ENCODE measurements at places on chromosomes 12 and 14. TPM values are rescaled to one million over a fixed set of nuclear protein-coding genes. Genes with fewer than 3 reads are reported as not detected.

DNA sequence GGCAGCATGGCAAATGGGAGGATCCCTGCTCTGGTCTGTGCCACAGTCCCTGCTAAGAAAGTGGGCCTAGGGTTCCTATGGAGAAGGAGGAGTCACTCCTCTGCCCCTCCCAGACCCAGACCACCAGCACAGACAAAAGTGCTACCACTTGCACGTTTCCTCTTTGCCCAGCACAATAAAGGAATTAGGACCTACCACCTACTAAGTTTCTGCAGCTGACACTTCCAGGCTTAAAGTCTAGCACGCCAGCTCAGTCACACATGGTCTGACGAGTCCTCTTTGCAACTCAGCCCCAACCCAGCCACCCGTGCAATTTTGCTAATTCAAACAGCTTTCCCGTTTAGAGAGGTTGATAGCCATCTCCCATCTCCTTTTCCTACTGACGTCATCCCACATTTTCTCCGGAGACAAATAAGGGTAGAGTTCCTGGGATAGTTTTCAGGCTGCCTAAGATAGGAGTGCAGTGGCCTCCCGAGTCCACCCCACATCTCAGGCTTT lies 66.2 kb upstream of the PTGR2 start:
- peak overlapping the region; percentile 95 for H3K27ac ChIP-seq
- H3K4me1 ChIP-seq = peaks cover 61% of the 10 kb centered on the region
- H3K27me3 ChIP-seq = no peaks in the 10 kb centered on the region
- peak overlapping the region; percentile 73 for H3K4me3 ChIP-seq
- peak; percentile 65 for DNase-seq

DNA sequence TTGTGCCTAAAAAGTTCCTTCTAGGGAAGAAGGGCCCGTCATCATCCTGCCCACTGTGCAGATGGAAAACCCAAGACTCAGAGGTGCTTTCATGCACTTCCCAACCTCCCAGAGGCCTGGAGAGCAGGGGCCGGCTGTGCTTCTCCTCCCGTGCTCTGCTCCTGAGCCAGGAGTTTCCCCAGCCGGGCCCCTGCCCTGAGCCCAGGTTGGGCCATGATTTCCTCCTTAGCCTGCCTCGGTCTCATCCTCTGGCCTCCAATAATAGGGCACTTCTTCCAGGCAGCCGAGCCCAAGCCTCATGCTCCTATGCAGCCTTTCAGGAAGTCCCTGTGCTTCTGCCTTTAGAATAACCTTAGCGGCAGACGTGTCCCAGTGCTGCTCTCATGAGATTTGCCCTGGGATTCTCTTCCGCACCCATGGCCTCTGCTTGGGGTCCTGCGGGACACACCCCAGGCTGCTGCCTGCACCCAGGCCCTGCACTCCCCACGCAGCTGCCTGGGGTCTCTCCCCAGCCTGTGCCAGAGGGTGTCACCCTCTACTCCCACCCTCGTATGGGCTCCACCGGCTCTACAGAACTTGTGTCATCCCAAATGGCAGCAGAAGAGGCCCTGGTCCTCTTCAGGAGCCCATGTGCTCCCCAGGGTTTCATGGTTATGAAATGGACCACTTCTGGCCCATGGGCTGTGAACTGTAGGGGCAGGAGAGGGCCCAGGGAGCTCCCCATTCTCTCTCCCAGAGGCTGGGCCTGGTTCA lies 359.3 kb downstream of the ADGRD1 start:
- no peak overlapping the region for H3K4me3 ChIP-seq
- no peaks in the 10 kb centered on the region for H3K27me3 ChIP-seq
- DNase-seq = no peak
- H3K36me3 ChIP-seq = no peaks in the 10 kb centered on the region

GRCh38 chr12:23084236-23084995 lies 459.4 kb downstream of the ETNK1 start:
- H3K27me3 ChIP-seq = no peaks in the 10 kb centered on the region
- H3K36me3 ChIP-seq = no peaks in the 10 kb centered on the region
- no peaks in the 10 kb centered on the region for H3K4me1 ChIP-seq
- no peak overlapping the region for H3K27ac ChIP-seq

P2RX2 gene
- not detected for total RNA-seq
